Smooth muscle cell of the pulmonary artery (primary cell): ENCODE measurements at places on chromosomes 7 and 10. TPM values are rescaled to one million over a fixed set of nuclear protein-coding genes. Genes with fewer than 3 reads are reported as not detected.

OR6V1 gene
- total RNA-seq: not detected in 2 replicates

PLAU gene
- total RNA-seq: 73.5 and 110 TPM in 2 replicates

SAMD9 gene
- 11.8 and 17.5 TPM in 2 replicates for total RNA-seq

BUD31 gene
- total RNA-seq: 61.6 and 70.4 TPM in 2 replicates

CPEB3 gene
- total RNA-seq: 1.1 and 1.3 TPM in 2 replicates

ASCC1 gene
- total RNA-seq: 27.3 and 29.1 TPM in 2 replicates

ASIC3 gene
- total RNA-seq: 0.26 TPM in 2 replicates

GPR37 gene
- total RNA-seq: 1.5 and 2.7 TPM in 2 replicates

LRWD1 gene
- total RNA-seq: 18.8 and 26.1 TPM in 2 replicates

GPR85 gene
- total RNA-seq: 0.39 and 1.3 TPM in 2 replicates

EVX1 gene
- not detected in 2 replicates for total RNA-seq

CALML5 gene
- not detected in 2 replicates for total RNA-seq

ORAI2 gene
- total RNA-seq: 85.9 and 102 TPM in 2 replicates

LRRTM3 gene
- total RNA-seq: not detected in 2 replicates

LLCFC1 gene
- not detected in 2 replicates for total RNA-seq

NANOS1 gene
- total RNA-seq: 0.99 and 1.5 TPM in 2 replicates

ITIH2 gene
- total RNA-seq: not detected in 2 replicates

NODAL gene
- total RNA-seq: not detected in 2 replicates

CLRN3 gene
- total RNA-seq: not detected in 2 replicates

GIMAP8 gene
- 0.07 TPM in 2 replicates for total RNA-seq

ANKRD7 gene
- total RNA-seq: 0.20 and 0.33 TPM in 2 replicates

COX19 gene
- 9.8 and 10.1 TPM in 2 replicates for total RNA-seq

NOBOX gene
- total RNA-seq: not detected in 2 replicates

CHN2 gene
- 0.39 TPM in 1 of 2 replicates, not detected in the other for total RNA-seq

TOMM7 gene
- total RNA-seq: 117 and 212 TPM in 2 replicates

KCNMA1 gene
- 71.3 and 116 TPM in 2 replicates for total RNA-seq

CYP26A1 gene
- total RNA-seq: not detected in 2 replicates

OR2AE1 gene
- 0.23 and 0.26 TPM in 2 replicates for total RNA-seq

GDF2 gene
- not detected in 2 replicates for total RNA-seq

SFTPD gene
- 0.13 TPM in 1 of 2 replicates, not detected in the other for total RNA-seq

MAT1A gene
- not detected in 2 replicates for total RNA-seq

EMX2 gene
- 0.65 TPM in 1 of 2 replicates, not detected in the other for total RNA-seq
